ENCODE measurements at places on chromosomes 7 and 10. TPM values are rescaled to one million over a fixed set of nuclear protein-coding genes. Genes with fewer than 3 reads are reported as not detected.

The DLG5 gene
- 2.1 TPM for total RNA-seq

The MORN4 gene
- 2.7 TPM for total RNA-seq

- DNase-seq: no peak
Measured at GRCh38 chr10:29319205-29319781, 30.4 kb downstream of the LYZL1 start.

The VPS37D gene
- 0.18 TPM for total RNA-seq

GRCh38 chr10:8278099-8278498 is 223.6 kb downstream of the GATA3 start:
- no peak for DNase-seq

DNA sequence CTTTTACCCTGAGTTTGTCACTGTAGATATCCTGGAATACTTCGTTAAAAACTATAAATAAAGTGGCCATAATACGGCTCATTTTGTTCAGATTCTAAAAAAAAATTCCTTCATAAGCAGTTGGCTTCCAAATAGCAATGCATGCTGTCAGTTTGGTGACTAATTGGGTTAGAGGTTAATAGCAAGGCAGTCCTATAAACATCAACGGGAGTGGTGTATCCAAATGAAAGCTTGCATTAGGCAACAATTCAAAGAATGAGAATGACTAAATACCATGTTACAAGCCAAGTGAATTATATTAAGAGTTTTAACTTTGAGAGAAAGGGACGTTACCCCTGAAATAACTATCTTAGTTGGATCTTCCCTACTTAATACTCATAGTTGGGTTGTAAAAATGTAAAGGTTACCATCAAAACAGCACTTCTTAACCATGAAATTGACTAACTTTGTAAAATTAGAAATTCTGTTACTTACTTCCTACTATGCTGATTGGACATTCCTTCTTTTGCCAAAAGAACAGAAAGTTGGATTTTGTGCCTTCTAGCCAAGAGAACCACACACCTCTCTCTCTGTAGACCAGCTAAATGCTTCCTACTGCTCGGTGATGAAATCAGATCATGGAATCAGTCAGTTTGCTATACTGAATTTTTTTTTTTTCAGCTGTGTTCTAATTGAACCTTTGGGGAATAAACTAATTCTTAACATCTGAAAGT is 98.0 kb downstream of the KAT6B start:
- DNase-seq: no peak

The TMUB1 gene
- 81.7 TPM for total RNA-seq

DNA sequence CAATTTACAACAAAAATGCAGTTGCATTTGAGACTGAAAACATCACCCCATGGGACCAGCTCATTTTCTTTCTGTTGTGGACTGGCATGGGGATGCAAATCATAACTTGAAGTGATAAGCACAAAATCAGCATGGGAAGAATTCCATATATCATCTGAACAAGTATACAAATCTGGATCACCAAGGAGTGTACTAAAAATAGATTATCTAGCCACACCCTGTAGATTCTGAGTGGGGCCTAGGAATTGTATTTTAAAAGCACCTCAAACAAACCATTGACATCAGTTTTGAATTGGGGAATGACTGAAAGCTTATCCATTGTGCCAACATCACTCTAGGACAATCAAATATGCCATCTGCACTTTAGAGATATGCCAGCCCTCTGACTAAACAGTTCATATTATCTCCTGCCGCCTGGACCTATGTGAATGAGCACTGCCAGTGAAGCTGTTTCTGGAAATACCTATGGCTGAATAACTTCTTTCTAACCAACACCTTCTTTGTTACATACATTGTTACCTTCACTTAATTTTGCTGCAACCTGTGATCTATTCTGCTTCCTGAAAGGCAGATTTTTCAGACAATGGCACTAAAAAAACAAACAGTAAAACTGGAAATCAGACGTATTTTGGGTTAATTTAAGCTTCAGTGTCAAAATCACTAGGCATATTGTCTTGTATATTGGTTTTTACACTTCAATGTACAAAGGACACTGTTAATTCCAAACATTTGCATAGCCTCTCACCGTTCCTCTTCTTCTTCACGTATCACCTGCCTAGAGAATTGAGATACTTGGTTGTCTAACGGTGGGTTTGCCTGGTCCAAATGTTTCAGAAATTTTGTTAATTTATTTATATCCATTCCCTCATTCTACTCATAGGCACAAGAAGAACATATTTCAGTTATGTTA is 42.4 kb upstream of the HGF start:
- no peak for DNase-seq

DNA sequence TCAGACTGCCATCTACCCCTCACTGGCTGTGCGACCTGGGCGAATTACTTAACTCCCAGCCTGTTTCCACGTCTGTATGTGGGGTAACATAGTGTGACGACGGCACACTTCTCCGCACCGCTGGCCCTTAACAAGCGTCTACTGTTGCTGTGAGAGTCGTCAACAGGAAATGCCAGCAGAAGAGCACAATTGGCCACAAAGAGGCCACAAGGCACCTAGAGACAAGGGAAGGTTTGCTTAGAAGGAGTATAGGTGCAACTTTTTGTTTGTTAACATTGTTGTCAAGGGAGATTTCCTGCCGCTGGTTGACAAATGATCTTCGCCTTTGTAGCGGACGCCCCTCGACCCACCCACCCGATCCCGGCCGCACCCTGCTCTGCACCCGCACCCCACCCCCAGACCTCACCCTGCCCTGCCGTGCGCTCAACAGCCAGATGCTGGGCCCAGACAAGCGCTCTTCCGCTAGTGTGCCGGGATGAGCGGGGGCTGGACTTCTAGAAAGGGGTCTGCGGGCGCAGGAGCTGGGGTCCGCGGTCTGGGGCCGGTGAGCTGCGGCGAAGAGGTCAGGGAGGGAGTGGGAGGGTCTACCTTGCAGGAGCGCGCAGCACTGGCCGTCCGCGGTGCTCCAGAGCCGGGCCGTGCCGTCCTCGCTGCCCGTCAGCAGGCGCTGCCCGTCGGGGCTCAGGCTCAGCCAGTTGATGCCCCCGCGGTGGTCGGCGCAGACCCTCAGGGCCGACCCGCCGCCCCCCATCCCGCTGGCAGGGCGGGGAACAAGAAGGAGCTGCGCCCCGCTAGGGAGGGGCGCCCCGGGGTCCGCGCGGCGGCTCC is 785 bp downstream of the WDR86 start:
- peak; percentile 93 for DNase-seq

The LIPM gene
- not detected for total RNA-seq

The CFTR gene
- total RNA-seq: not detected

DNA sequence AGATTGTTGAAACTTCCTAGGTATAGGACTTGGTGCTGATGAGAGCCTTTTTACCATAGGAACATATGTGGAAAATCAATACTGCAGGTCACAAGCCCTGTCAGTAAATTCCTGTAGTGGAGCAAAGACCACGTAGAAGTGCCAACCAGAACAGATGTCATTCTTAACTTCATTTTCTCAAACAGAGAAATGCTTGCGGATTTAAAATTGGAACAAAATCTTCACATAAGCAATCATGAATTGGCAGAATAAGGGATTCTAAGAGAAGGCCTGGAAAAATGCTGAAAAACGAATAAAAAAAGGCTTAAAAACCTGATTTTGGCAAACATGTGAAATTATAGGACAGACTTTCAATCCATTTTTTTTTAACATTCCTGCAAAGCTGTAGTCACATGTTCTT is 80.8 kb upstream of the SMIM30 start:
- no peak for DNase-seq

DNA sequence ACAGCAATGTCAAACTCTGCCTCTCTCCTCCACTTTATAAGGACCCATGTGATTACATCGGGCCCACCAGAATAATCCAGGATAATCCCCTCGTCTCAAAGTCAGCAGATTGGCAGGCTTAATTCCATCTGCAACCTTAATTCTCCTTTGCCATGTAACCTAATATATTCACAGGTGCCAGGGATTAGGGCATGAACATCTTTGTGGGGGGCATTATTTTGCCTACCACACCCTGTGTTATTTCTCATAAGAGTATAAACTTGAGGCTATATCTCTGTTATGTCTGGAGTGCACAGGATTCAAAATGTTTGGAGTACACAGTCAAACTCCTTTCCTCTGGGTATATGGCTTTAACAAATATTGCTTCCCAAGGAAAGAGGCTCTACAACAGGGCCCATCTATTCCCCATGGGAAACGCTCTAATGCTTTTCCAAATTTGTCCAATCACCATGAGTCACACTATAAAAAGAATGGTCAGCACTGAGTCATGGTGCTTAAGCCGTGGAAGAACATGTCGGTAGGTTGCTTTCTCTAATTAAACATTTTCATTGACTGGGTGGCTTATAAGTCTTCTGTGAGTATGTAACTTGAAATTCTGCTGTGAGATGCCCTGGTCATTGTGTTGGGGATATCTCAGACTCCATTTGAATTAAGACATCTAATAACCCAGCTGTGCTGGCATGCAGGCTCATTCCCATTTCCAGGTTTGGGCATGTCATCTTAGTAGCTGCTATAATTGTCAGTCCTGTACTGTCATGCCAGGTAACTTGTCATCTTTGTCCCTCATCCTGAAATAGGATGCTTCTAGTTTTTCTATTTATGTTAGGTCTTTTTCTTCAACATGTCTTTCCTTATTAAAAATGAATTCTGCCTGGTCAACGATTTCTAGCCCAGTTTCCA is 11.5 kb upstream of the AKR1B10 start:
- no peak for DNase-seq
